CD8-positive, alpha-beta memory T cell (primary cell): ENCODE measurements at places on chromosomes 6 and 20.

DNA sequence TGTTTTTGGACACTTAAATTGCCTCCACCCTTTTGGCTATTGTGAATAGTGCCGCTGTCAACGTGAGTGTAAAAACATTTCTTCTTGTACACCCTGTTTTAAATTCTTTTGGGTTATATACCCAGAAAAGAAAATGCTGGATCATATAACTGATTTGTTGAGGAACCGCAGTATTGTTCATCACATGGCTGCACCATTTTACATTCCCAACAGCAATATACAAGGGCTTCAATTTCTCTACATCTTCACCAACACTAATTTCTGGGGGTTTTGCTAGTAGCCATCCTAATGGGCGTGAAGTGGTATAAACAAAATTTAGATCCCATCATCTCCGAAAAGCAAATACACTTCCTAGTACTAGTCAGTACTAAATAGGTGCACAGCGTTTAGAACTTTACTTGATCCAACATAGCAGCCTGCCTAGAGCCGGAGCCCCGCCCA is 579 bp upstream of the BPHL start:
- peak overlapping the region; percentile 75 for H3K4me3 ChIP-seq
- no peaks in the 10 kb centered on the region for H3K27me3 ChIP-seq
- H3K4me1 ChIP-seq: peaks cover 13% of the 10 kb centered on the region
- peak overlapping the region; percentile 90 for H3K27ac ChIP-seq
- no peak for DNase-seq
- peaks cover 6% of the 10 kb centered on the region for H3K36me3 ChIP-seq

GRCh38 chr6:139756381-139756780 is 381.9 kb upstream of the CITED2 start:
- no peaks in the 10 kb centered on the region for H3K36me3 ChIP-seq
- no peaks in the 10 kb centered on the region for H3K4me1 ChIP-seq
- no peak overlapping the region for H3K4me3 ChIP-seq
- DNase-seq: no peak
- no peak overlapping the region for H3K27ac ChIP-seq

GRCh38 chr20:38184101-38184500 is 19.0 kb upstream of the TGM2 start:
- no peaks in the 10 kb centered on the region for H3K4me1 ChIP-seq
- H3K27ac ChIP-seq: no peak overlapping the region
- H3K4me3 ChIP-seq: no peak overlapping the region

- no peak for DNase-seq
- no peak overlapping the region for H3K4me3 ChIP-seq
- H3K4me1 ChIP-seq: no peaks in the 10 kb centered on the region
- H3K27ac ChIP-seq: no peak overlapping the region
- H3K36me3 ChIP-seq: no peaks in the 10 kb centered on the region
Measured at GRCh38 chr6:12393100-12393499, 102.9 kb downstream of the EDN1 start.

DNA sequence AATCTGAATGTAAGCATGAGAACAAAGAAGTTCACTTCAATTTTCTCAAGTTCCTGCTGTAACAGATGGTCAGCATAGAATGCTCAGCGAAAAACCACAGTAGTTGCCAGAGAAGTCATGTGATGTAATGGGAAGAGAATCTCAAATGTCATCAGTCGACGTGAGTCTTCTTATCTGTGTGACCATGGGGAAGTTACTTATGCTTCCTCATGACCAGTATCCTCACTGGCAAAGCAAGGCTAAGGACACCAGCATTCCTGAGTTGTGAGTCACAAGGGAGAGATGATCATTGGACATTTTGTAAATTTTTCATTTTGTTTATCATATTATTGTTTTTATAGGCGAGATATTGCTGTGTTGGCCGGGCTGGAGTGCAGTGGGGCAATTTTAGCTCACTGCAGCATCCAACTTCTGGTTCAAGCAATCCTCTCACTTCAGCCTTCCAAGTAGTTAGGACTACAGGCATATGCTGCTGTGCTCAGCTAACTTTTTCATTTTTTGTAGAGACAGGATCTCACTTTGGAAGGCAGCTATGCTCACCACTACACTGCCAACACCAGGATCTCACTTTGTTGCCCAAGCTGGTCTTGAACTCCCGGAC is 21.9 kb downstream of the SGK1 start:
- DNase-seq: no peak
- no peaks in the 10 kb centered on the region for H3K4me1 ChIP-seq

- no peaks in the 10 kb centered on the region for H3K36me3 ChIP-seq
- H3K4me3 ChIP-seq: no peak overlapping the region
- H3K27me3 ChIP-seq: no peaks in the 10 kb centered on the region
Measured at GRCh38 chr6:132344811-132345210, 56.5 kb downstream of the MOXD1 start.

- no peaks in the 10 kb centered on the region for H3K27me3 ChIP-seq
- no peak for DNase-seq
- H3K27ac ChIP-seq: no peak overlapping the region
- H3K36me3 ChIP-seq: peaks cover 23% of the 10 kb centered on the region
- no peaks in the 10 kb centered on the region for H3K4me1 ChIP-seq
Measured at GRCh38 chr6:20542927-20543602, 8.8 kb downstream of the CDKAL1 start.

- no peaks in the 10 kb centered on the region for H3K4me1 ChIP-seq
- H3K27me3 ChIP-seq: no peaks in the 10 kb centered on the region
- DNase-seq: no peak
- no peak overlapping the region for H3K4me3 ChIP-seq
- H3K27ac ChIP-seq: no peak overlapping the region
Measured at GRCh38 chr20:14566505-14566904, 229.1 kb upstream of the FLRT3 start.
